ENCODE measurements at places on chromosomes 11 and 22. TPM values are rescaled to one million over a fixed set of nuclear protein-coding genes. Genes with fewer than 3 reads are reported as not detected.
A peak's percentile ranks its signal among the peaks of the same experiment; 100 is the strongest.

GRCh38 chr22:26534874-26535602 lies 22.8 kb upstream of the TFIP11 start:
- no peak for DNase-seq

GRCh38 chr11:104465321-104465720 lies 301.4 kb upstream of the PDGFD start:
- DNase-seq, result no peak

- DNase-seq, result peak; percentile 67
Measured at GRCh38 chr11:12189543-12190235, 79.3 kb downstream of the MICAL2 start.

DNA sequence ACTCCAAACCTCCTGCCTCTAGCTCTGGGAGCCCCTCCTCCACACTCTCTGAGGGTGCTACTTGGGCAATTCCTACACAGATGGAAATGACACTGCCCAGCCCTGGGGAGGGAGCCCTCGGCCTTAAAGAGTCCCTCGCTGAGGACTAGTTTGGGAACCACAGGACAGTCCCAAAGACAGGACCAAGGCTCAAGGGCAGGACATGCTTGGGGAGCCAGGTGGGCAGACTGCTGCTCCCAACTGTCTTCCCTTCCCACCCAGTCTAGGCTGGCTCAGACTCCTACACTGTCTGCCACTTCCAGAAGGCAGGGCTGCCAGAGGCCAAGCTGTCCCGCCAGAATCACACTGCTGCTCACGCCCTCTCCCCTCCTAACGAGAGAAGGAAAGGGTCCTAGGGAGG lies 9.8 kb downstream of the ARRB1 start:
- DNase-seq, result no peak

DNA sequence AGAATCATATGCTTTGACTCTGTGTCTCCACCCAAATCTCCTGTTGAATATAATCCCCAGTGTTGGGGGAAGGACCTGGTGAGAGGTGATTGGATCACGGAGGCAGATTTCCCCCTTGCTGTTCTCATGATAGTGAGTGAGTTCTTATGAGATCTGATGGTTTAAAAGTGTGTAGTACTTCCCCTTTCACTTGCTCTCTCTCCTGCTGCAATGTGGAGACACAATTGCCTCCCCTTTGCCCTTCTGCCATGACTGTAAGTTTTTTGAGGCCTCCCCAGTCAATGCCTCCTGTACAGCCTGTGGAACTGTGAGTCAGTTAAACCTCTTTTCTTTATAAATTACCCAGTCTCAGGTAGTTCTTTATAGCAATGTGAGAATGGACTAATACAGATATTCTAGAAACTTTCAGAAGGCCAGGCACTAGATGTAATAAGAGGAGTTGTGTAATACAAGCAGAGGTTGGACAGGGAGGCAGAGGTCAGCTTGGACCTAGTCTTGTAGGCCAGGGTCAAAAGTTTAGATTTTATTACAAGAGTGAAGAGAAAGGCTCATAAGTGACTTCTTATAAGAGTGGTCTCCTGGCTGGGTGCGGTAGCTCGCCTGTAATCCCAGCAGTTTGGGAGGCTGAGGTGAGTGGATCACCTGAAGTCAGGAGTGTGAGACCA lies 9.3 kb upstream of the SERPING1 start:
- no peak for DNase-seq

GRCh38 chr11:44313761-44314489 lies 4.0 kb upstream of the ALX4 start:
- DNase-seq, result no peak

DNA sequence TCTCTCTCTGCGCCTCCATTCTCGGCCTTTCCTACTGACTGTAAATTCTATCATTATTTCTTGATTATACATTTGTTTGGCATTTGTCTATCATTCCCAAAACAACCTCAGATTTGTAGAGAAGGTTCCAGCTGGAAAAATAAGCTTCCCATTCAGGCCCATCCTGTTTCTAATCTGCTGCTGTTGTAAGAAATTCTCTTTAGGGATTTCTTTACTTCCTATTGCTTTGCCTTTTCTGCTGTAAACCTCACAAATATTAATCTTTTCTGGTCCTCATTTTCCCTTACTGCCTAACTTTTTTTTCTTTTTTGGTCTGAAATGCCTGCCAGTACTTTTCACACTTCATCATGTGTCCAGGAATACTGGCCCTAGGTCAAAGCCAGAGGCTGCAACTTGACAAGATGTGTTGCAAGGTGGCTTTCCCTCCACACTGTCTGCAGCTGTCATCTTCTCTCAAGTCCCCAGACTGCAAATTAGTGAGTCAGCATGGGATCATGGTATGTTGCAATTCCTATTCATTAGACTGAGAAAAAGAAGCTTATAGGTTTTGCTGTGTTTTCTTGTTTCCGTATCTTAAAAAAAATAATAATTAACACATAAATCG lies 858.7 kb upstream of the CHORDC1 start:
- no peak for DNase-seq

DNA sequence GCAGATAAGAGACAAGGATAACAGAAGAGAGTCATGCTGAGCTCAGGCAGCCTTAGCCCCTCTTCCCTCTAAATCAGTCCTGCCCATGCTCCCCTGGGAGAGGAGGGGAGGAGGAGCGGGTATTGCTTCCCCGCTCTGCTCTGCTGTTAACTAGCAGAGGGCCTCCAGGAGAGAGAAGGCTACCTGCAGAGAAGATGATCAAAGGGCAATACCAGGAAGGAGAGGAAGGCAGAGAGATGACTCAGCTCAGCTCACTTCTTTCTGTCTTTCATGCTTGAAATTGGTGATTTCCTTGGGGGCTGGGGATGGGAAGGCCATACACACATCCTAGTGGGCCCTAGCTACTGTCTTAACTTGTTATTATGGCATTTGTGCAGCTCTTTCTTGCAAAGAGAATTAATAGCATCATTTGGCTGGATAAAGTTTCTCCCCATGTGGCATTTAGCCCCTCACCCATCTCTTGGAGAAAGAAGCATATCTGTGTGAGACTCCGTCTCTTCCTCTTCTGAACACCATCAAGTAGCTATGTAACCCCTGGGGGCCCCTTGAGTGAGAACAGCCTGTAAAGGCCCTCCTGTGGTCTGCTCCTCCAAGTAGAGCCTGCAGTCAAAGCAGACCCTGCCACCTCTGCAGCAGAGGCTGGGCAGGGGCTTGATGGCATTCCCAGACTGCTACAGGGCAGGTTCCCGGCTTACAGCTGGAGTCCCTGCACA lies 33.4 kb upstream of the AMOTL1 start:
- no peak for DNase-seq

Gene SCN2B
- total RNA-seq, result not detected

- no peak for DNase-seq
Measured at GRCh38 chr11:110776081-110776480, 63.8 kb upstream of the ARHGAP20 start.

DNA sequence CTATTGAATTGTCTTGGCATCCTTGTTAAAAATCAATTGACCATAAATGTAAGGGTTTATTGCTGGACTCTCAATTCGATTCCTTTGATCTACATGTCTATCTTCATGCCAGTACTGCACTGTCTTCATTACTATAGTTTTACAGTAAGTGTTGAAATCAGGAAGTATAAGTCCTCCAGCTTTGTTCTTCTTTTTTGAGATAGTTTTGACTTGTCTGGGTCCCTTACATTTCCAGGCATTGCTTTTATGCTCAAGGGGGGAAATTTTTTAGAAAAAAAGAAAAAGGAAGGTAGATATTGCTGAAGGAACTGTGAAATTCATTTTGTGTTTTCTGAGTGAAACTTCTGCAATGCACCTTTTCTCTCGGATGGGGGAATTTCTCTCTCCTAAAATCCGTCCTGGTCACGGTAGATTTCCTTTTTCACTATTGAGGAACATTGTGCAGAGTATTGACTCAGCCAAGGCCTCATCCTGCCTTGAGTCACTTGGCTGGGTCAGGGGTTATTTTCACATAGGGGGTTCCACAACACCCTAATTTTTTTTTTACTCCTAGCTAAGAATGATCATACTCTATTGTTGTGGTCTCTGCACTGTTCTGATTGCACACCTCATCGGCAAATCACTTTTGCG lies 2.8 kb upstream of the ACER3 start:
- DNase-seq, result no peak

DNA sequence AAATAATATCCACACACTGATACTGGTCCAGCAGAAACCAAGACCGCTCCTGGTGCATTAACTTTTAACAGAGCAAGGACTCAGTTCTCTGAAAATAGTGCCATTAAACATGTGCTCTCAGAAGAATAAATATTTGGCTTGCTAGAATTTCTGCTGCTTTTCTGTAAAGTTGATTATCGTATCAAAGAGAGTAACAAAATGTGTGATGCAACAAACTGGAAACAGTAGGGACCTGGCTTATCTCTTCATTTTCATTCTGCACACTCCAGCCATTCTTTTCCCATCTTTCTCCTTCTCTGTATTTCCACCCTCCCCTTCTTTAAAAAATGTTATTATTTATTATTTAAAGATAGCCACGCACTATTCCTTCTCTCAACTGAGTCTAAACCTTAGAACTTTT lies 43.9 kb downstream of the WT1 start:
- no peak for DNase-seq

DNA sequence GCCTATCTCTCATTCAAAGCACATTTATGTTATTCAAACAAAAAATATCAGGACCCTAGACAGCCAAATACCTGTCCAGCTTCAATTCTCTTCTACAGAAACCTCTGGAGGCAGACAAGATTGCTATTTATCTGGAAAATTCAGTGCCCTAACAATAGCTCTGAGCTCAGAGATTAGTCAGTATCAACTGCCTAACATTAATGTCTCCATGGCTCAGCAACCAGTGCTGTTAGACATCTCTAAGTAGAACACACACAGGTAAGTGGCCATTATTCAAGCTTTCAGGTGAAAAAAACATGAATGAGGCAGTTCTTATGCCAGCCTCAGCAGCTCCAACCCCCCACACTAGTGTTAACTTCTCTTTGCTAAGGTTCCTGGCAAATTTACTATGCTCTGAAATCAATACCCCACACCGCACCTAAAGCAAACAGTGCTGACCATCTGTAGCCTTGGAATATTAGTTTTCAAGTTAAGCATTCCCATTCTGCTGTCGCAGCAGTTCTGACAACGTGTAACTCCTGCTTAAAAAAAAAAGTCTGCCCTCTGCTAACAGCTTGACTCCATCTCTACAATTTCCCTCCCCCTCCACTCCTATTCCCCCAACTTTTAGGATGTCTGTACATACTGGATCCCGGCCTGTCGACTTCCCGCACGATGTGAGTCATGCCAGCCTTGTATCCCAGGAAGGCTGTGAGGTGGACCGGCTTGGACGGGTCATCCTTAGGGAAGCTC lies 1.5 kb downstream of the RPL3 start:
- no peak for DNase-seq

Gene NXPE1
- total RNA-seq, result not detected

GRCh38 chr11:87422566-87422965 lies 384.8 kb downstream of the TMEM135 start:
- DNase-seq, result no peak

Gene SHANK2
- total RNA-seq, result 0.28 TPM

GRCh38 chr22:50581950-50582492 lies 628 bp downstream of the CHKB start:
- DNase-seq, result peak; percentile 55

Gene CDC42EP1
- 4.0 TPM for total RNA-seq

Gene SCGB1D4
- not detected for total RNA-seq

Gene IGLL5
- not detected for total RNA-seq

- DNase-seq, result no peak
Measured at GRCh38 chr22:40183029-40183581, 5.4 kb downstream of the TNRC6B start.

Data from activated T-cell treated with anti-CD3 and anti-CD28 coated beads, Interleukin-2, amount 50 U/mL, for 72 hours (primary cell).